Activated CD8-positive, alpha-beta memory T cell treated with anti-CD3 and anti-CD28 coated beads for 1 hour (primary cell): ENCODE measurements at places on chromosomes 2 and 18.
A peak's percentile ranks its signal among the peaks of the same experiment; 100 is the strongest.

DNA sequence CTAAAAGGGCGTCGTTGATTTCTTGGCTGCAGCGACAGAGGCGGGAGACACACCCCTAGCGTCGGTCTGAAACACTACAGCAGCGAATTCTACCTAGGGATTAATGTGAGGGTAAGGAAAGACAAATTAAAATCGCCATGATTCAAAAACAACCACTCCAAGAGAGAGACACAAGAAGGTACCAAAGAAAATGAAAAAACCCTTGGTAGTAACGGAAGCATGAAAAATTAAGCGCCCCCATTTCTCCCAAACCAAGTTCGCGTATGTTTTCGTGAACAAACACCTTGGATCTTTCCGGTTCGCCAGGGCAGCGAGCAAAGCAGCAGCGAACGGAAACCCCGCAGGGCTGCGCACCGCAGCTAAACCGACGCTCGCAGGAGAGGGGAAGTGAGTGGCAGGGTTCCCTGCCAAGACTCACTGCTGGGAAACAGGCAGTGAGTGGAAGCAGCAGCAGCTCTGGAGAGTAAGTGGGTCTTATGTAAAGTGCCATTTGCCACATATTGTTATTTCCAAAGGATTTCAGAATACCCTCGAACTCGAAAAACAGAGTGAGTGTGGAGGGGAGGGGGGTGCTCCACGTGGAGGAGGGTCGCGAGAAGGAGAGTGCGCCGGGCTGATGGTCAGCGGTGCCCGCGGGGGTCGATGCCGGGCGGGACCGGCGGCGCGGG lies 1.0 kb downstream of the PPP3R1 start:
- peak; percentile 49 for DNase-seq

DNA sequence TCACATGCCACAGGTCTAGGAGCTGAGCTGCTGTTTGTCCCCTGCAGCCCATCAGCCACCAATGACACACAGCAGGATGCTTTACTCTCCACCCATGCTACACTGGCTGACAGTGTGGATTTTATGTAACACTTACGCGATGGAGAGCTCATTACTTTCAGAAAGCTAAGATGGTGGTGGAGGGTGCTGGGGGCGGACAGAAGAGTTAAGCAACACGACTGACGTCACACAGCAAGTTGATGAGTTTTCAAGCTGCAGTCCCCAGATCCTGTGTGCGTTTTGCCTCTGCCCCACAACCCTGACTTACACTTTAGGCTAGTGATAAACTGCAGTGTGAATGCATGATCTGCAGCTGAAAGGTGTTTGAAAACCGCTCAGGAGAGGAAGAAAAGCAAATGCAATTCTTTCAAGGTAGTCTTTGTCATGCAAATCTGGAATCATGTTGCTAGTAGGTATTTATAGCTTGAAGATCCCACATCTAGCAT lies 42.4 kb downstream of the MRPS5 start:
- no peak for DNase-seq

DNA sequence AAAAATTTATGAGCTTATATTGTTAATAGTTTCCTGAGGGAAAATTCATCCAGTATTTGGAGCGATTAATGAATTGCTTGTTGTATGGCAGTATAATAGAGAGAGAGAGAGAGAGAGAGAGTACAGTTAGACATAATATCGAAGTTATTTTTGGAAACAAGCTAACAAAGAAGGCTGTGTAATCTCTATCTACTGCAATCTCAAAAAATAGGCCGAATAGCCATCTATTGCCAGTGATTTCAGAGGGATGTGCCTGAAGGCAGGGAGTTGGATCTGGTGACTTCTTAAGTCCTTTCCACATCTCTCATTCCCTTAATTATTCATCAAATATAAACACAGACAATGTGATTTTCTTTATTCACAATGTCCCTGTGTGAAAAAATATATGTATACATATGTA lies 433.1 kb upstream of the RAB12 start:
- no peak for DNase-seq

- no peak for DNase-seq
These were observed 144.4 kb downstream of the MBP start for GRCh38 chr18:76988031-76988826.

- no peak for DNase-seq
These were observed 162.2 kb downstream of the RIT2 start for GRCh38 chr18:42953306-42953705.

GRCh38 chr2:58666323-58666970 lies 425.3 kb upstream of the FANCL start:
- no peak for DNase-seq

GRCh38 chr2:236047886-236048540 lies 120.2 kb downstream of the GBX2 start:
- no peak for DNase-seq

- DNase-seq, result no peak
These were observed 125.5 kb downstream of the LOXHD1 start for GRCh38 chr18:46531482-46531881.

DNA sequence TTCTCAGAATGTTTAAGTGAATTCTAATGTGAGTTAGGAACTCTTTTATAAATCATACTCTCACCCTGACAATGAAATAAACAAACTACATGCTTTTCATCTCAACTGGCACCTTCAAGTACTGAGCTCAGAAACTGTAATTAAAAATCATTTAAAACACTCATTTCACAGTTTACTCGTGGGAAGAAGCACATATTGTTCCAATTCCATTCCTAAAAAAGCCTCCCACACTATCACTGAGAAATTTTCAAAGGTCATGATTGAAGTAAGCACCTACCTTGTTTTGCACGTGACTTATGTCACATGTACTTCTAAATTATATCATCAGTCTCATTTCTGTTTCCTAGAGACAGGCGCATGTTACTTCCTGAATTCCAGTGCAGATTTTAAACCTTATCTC lies 678.1 kb upstream of the SLC8A1 start:
- DNase-seq, result no peak

- DNase-seq, result no peak
These were observed 8.3 kb upstream of the PRKAG3 start for GRCh38 chr2:218839888-218840287.

DNA sequence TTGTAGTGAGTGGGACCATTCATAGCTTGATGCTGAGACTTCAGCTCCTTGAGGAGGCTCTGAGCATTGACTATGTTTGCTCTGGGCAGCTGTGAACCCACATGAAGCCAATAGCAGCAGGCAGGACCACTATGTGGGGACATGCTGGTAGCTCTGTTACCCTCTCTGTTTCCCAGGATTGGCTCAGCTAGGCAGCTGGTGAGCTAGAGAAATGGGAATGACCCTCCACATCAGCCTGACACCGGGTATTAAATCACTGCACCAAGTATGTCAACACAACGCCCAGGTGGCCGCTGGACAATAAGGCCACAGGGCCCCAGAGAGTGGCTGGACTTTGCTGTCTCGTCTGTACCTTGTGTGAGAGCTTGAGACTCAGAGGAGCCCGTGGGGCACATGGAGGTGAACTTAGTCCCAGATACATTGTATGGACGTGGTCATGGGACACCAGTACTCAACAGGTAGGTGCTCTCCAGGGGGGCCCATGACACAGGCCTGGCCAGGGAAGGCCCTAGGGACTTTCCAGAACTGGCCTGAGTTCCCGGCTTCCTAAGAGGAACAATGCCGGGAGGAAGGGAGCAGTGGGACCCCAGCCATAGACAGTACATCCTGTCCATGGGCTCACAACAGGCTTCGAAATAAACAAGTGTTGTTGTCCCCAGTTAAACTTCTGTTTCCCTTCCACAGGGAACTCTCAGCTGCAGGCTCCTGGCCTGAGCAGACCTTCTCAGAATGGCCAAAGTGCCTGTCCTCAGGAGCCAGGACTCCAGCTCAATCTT lies 35.2 kb downstream of the HS1BP3 start:
- no peak for DNase-seq

- no peak for DNase-seq
These were observed 758.7 kb upstream of the FSHR start for GRCh38 chr2:49913025-49913424.

DNA sequence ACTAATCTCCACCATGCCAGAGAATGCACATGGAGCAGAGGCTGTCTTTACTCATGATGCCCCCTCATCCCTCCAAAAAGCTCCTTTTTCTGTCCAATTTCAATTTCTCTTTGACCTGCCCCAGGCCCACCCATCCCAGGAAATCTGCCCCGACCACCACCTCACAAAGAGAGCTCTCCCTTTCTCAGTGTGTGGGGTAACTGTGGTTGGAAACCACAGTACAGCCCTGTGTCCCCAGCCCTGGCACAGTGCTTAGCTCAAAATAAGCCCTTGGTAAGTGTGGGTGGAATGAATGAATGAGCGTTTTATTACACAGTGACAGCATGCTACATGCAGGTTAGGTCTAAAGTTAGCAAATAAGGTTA lies 43.7 kb upstream of the CAB39 start:
- DNase-seq, result no peak
